Common myeloid progenitor, CD34-positive (primary cell): ENCODE measurements at places on chromosomes 5 and 9.
A peak's percentile ranks its signal among the peaks of the same experiment; 100 is the strongest.

GRCh38 chr9:119009249-119009648 lies 360.0 kb downstream of the BRINP1 start:
- no peak for DNase-seq

DNA sequence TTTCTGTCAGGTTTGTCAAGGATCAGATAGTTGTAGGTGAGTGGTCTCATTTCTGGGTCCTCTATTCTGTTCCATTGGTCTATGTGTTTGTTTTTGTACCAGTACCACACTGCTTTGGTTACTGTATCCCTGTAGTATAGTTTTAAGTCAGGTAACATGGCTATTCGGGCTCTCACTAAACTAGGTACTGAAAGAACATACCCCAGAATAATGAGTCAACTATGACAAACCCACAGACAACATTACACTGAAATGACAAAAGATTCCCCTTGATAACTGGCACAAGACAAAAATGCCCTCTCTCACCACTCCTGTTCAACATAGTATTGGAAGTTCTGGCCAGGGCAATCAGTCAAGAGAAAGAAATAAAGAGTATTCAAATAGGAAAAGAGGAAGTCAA lies 535.3 kb upstream of the CYLC2 start:
- DNase-seq, result no peak

GRCh38 chr9:127319366-127320114 lies 55.0 kb downstream of the GARNL3 start:
- DNase-seq, result peak; percentile 11

GRCh38 chr5:93247105-93247504 lies 333.9 kb downstream of the NR2F1-AS1 start:
- DNase-seq, result no peak

GRCh38 chr5:13972029-13972428 lies 27.5 kb upstream of the DNAH5 start:
- DNase-seq, result no peak

DNA sequence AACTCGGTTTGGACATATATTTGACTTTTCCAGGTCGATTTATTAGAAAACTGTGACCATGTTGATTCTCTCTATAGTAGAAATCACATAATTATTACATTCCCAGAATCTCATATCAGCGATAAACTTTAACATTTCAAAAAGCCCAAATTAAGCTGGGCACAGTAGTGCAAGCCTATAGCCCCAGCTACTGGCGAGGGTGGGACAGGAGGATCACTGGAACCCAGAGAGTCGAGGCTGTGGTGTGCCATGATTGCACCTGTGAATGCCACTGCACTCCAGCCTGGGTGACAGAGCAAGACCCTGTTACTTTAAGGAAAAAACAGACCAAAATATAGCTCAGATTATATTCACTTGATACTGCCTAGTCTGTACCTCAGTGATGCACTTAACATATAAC lies 128.9 kb downstream of the CPLANE1 start:
- no peak for DNase-seq
